ENCODE measurements at places on chromosomes 7 and 10.

GRCh38 chr7:148437043-148437442 lies 153.5 kb upstream of the C7orf33 start:
- no peak for DNase-seq

DNA sequence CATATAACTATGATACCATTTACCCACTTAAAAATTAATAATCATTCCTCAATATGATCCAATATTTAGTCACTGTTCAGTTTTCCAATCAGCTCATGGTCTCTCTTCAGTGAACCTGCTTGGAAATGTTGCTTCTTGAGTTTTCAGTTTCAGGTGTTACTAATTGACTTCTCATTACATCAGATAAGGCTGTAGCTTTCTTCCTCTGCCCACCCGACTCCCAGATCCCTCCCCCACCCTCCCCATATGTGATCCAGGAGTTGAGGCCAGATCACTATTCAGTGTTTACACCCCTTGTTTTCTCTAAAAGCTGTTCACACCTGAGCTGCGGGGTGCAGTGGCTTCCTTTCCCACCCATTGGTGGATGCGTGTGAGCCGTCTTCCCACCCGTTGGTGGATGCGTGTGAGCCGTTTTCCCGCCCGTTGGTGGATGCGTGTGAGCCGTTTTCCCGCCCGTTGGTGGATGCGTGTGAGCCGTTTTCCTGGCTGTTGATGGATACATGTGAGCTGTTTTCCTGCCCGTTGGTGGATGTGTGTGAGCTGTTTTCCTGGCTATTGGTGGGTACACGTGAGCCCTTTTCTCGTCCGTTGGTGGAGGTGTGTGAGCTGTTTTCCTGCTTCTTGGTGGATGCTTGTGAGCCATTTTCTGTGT lies 3.2 kb upstream of the MTG1 start:
- DNase-seq, result no peak

GRCh38 chr7:137636376-137636775 lies 210.4 kb downstream of the DGKI start:
- no peak for DNase-seq

- DNase-seq, result no peak
These were observed 111.6 kb downstream of the NEUROD6 start for GRCh38 chr7:31228957-31229356.

GRCh38 chr10:60964257-60965235 lies 20.6 kb upstream of the RHOBTB1 start:
- peak; percentile 57 for DNase-seq

GRCh38 chr10:52533986-52534385 lies 219.9 kb downstream of the DKK1 start:
- no peak for DNase-seq

All from left ventricle myocardium superior (tissue), 1 donor.